ENCODE measurements at places on chromosomes 5 and 9.

DNA sequence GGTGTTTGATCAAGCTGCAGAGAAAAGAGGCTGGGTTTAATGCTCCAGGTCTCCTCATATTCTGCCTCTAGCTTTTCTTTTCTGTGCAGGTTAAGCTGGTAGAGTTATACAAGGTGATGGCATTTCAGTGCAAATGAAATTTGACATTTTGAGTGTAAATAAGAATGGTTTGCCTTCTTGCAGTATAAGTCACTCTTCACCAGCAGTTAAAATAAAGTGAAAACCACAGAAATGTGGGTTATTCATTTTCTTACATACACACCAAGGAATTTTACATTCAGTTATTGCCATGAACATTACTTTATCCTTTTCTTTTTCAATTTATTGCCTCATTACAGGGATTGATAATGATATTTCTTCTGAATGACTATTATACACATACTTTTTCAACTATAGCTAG, 337.5 kb upstream of the PCSK5 start:
- DNase-seq: no peak

DNA sequence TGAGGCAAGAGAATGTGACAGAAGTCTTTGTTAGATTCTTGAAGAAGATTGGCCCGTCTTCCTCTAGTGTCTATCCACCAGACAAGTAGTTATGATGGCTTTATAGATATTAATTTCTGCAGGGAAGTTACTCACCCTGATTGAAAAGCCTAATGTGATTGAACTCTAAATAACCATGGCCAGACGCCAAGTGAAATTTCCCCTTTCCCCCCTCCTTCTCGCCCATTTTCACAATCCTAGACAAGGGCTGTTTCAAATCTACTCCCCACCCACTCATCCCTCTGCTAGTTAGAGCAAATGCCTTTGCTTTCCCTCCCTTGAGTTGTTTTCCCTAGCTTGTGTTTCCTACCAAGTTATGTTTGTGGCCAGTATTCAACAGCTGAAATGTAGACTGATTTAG, 182.5 kb downstream of the TMEM167A start:
- no peak for DNase-seq

DNA sequence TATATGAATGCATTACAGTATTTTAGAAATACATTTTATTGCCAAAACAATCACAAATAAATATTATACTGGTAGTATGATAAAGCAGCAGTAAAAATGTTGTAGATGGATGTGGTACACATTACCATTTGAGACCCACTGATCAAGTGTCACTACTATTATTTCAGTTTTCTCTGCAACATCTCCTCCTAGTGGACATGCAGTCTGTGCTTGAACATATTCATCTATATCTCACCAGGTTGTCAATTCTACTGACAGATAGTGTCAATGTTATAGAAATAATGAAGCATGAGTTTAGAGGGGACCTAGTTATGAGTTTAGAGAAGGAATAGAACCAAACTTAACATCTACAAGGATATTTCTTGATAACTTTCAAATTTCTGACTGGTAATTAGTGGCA, 39.2 kb upstream of the ELOVL7 start:
- no peak for DNase-seq

- DNase-seq: no peak
These were observed 191.5 kb upstream of the PCSK5 start for GRCh38 chr9:75699017-75699416.

GRCh38 chr5:164181604-164182003, 676.2 kb downstream of the MAT2B start:
- DNase-seq: no peak

DNA sequence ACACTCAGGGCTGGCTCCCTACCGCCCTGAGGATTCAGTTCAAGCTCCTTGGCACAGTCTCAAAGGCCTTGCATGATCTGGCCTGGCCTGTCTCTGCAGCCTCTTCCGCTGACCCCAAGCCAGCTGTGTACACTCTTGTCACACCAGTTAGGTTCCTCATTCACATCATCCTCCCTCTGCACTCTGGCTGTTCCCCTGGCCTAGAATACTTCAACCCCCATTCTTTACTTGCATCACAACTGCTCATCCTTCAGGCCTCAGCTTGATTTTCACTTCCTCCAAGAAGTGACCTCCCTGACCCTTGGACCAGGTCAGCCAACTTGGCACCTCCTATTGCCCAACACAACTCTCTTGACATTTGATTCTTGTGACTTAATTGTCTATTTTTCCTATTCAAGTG, 18.9 kb upstream of the PFDN1 start:
- DNase-seq: no peak

GRCh38 chr9:14344053-14344524, 30.1 kb upstream of the NFIB start:
- DNase-seq: no peak

- no peak for DNase-seq
These were observed 31.0 kb downstream of the GADD45G start for GRCh38 chr9:89635816-89636215.
